ENCODE measurements at places on chromosomes 3 and 15.
A peak's percentile ranks its signal among the peaks of the same experiment; 100 is the strongest.

DNA sequence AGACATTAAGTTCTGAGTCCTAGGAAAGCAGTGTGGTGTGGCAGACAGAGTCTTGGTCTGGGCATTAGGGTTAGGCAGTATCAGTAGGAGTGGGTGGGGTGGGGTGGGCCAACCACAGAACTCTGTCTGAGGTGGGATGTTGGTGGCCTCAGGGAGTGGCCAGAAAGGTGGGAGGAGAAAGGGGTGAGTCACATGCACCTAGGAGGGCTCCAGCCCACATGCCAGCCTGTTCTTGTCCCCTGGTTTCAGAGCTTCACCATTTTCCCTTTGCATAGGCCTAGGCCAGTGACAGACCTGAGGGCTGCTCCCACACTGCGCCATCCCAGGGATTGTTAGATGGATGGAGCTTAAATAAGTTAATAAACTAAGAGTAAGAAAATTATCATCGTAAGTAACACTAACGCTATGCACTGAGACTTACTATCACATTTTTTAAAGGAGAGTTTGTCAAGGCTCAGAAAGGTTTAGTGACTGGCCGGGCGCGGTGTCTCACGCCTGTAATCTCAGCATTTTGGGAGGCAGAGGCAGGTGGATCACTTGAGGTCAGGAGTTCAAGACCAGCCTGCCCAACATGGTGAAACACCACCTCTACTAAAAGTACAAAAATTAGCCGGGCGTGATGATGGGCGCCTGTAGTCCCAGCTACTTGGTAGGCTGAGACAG is 33.8 kb downstream of the DNASE1L3 start:
- DNase-seq = no peak

- DNase-seq = no peak
Observed at GRCh38 chr3:159252772-159253384, 451.0 kb downstream of the MFSD1 start.

GRCh38 chr3:133927540-133928066 is 31.9 kb upstream of the RAB6B start:
- DNase-seq = peak; percentile 78

- DNase-seq = no peak
Observed at GRCh38 chr3:187188931-187189330, 8.4 kb upstream of the RTP1 start.

GRCh38 chr3:33315826-33316225 is 38.6 kb downstream of the FBXL2 start:
- DNase-seq = no peak

GRCh38 chr3:44476181-44476611 is 1.3 kb downstream of the ZNF445 start:
- no peak for DNase-seq

GRCh38 chr15:67405208-67406191 is 115.4 kb upstream of the C15orf61 start:
- DNase-seq = no peak

- no peak for DNase-seq
Observed at GRCh38 chr3:15050405-15051092, 14.6 kb downstream of the MRPS25 start.

GRCh38 chr15:36584511-36584910 is 5.1 kb downstream of the CDIN1 start:
- DNase-seq = no peak

DNA sequence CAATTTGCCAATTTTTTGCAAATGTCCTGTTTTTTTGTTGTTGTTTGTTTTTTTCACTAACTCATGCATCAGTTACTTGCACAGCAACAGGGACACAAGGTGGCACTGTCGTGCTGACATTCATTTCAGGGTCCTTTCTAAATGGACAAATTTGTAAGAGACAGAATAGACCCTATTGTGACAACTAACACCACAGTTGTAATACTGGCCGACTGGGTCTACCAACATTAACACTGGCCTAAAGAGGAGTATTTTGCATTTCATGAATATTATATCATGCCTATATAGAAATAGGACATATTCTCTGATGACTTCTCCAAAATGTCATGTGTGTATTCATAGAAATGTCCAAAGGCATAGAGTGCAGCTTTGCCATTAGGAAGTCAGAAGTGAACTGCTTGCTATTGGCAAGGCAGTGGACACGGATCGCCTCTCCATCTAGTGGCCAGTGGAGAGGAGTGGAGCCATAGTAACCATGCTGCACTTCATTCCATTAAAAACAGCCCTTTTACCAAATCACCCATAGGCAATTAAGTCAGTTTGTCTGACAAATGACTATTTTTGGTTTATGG is 54.8 kb downstream of the ZBTB20 start:
- DNase-seq = peak; percentile 10

GRCh38 chr3:10245081-10245712 is 3.1 kb upstream of the TATDN2 start:
- DNase-seq = no peak

GRCh38 chr3:187812496-187812895 is 67.2 kb upstream of the BCL6 start:
- DNase-seq = no peak

DNA sequence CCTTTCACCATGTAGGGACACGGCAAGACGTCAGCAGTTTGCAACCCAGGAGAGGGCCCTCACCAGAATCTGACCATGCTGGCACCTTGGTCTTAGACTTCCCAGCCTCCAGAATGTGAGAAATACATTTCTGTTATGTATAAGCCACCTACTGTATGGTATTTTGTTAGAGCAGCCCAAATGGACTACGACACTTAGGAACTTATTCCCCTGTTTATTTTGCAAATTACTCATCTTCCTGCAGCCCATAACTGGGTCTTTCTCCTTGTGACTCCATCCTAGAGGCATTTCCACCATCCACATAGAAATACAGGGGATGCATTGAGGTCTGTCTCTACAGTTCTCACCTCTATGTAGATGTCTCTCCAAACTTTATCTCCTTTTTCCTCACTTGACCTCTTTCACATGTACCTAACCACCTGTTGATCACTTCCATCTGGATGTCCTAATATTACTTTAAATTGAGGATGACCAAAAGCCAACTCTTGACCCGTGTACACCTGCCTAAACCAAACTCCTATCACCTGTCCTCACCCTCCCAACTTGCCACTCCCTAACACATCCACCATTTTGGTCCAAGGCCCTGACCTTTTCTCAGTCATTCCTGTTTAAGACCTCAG is 406.0 kb upstream of the WNT5A start:
- DNase-seq = no peak

- no peak for DNase-seq
Observed at GRCh38 chr3:193716150-193716549, 123.1 kb downstream of the OPA1 start.

- DNase-seq = no peak
Observed at GRCh38 chr15:38626443-38627050, 61.9 kb upstream of the RASGRP1 start.

GRCh38 chr3:39376959-39377634 is 6.1 kb upstream of the SLC25A38 start:
- no peak for DNase-seq

DNA sequence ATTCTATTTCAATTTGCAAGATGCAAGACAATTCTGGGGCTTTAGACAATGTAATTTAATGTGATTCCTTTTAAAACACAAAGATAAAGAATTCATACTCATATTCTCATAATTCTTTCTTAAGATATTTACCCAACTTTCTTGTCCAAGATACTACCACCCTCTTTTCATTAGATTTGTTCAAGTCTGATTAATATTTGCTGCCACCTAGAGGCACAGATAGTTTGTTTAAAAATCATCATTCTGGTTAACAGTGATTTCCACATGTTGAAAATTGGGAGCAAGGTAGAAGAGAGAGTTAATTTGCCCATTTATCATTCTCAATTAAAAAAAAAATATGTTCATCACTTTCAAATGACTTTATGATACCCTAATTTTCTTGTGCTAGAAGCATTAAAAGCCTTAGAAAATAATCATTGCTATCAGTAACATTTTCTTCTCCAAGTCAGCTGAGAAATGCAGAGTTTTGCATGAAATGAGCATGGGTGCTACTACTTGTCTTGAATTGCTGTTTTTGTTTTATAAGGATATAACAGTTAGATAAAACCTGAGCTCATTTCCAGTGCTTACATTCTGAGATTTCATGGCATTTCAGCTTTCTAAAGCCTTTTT is 11.6 kb downstream of the TAMM41 start:
- peak; percentile 2 for DNase-seq

- DNase-seq = no peak
Observed at GRCh38 chr15:81653259-81653658, 279.2 kb upstream of the TMC3 start.

- DNase-seq = no peak
Observed at GRCh38 chr3:126378341-126378751, 16.4 kb upstream of the CFAP100 start.

- DNase-seq = no peak
Observed at GRCh38 chr15:82047453-82048400, 1.9 kb upstream of the MEX3B start.

GRCh38 chr15:72135719-72136118 is 17.5 kb downstream of the SENP8 start:
- no peak for DNase-seq

DNA sequence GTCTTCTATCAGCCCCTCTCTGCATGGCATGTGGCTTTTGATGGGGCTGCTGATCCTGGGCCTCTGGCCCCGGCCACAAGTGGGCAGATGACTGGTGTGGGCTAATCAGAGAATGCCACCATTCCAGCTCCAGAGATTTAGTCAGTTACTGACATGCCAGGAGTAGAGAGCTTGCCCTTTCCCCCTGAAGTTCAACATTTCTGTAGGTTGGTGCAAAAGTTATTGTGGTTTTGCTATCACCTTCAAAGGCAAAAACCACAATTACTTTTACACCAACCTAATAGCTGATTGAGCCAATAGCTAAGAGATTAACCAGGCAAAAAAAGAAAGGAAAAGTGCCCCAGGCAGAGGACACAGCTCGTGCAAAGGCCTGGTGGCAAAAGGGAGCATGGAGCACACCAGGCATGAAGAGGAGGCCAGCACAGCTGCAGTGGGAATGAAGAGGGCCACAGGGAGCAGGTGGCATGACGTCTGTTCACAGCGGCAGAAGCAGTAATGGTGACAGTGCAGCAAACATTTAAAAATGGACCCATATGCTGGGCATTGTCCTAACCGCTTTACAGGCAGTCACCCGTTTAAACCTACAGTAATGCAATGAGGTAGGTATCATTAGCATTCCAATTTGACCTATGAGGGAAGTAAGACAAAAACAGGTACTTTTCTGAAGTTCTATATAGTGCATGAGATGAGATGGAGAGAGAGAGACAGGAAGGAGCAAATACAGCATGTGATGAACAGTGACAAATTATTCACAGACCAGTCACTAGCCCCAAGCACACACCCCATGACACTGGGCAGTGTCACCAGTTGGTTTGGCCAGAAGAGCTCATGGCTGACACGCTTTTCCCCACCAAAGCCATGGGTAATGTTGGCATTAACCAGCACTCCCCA is 373.0 kb upstream of the PROK2 start:
- DNase-seq = no peak

DNA sequence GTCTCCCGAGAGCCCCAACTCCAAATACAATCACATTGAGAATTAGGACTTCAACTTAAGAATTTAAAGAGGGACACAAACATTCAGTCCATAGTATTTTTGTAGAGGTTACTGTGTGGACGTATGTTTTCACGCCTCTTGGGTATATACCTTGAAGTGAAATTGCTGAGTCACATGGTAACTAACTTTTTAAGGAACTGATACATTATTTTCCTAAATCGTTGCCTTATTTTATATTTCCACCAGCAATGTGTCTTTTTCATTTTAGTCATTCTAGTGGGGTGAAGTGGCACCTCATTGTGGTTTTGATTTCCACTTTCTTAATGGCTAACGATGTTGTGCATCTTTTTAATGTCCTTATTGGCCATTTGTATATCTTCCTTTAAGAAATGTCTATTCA is 11.8 kb downstream of the PARP15 start:
- no peak for DNase-seq

GRCh38 chr3:54988838-54989630 is 61.2 kb upstream of the LRTM1 start:
- DNase-seq = no peak

DNA sequence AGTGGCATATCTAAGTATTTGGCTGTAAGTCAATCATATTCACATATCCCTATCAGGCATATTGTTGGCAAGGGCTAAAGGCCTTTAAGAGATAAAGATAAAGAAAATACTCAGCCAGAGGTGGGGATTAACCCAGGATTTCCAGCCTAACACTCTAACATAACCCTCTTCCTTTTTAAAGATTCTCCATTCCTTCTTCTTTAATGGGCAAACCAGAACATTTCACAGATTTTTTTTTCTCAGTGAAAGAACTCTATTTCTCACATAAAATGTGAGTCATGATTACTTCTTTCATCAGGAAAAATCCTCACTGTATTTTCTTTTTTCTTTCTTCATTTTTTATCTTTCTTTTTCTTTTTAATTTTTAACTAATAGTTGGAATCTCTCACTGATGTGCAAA is 200.4 kb downstream of the NR1D2 start:
- no peak for DNase-seq

GRCh38 chr3:7421065-7421464 is 560.1 kb downstream of the GRM7 start:
- no peak for DNase-seq

- no peak for DNase-seq
Observed at GRCh38 chr15:83436513-83437158, 10.5 kb upstream of the SH3GL3 start.

- no peak for DNase-seq
Observed at GRCh38 chr15:90478846-90479481, 50.8 kb upstream of the CRTC3 start.

- no peak for DNase-seq
Observed at GRCh38 chr3:48576647-48577046, 13.1 kb upstream of the UCN2 start.

GRCh38 chr3:161409069-161409468 is 37.8 kb upstream of the SPTSSB start:
- peak; percentile 10 for DNase-seq

DNA sequence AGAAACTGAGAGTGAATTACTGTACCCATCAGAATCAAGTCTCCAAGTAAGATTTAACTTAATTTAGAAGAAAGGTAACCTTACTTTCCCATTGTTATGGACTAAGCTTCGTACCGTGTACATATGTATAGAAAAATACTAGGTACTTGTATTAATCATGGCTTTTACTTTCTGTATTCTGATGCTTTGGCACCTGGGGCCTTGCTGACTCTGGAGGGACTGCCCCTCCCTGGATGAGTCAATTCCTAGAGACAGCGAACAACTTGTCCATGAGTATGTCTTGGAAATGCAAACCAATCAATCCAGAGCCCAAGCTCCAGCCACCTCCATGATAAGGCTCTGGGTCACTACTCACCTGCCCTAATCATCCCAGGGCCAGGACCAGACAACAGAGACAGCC is 50.0 kb upstream of the DGKG start:
- no peak for DNase-seq

GRCh38 chr15:23003736-23004135 is 23.6 kb upstream of the CYFIP1 start:
- DNase-seq = no peak

- DNase-seq = no peak
Observed at GRCh38 chr3:36729204-36730056, 34.9 kb downstream of the DCLK3 start.

DNA sequence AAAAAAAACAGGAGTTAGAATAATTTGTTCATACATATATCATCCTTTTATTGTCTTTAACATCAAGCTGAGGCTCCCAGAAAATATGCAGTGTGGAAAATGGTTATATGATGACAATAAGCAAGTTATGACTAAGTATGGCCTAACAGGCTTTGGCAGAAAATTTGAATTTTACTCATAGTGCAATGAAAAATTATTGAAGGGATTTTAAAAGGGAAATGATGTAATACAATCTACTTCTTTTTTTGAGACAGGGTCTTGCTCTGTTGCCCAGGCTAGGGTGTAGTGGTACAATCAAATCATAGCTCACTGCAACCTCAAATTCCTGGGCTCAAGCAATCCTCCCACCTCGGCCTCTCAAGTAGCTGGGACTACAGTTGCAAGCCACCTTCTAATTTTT is 78.7 kb downstream of the FAIM start:
- DNase-seq = no peak

All from stimulated activated naive CD4-positive, alpha-beta T cell (primary cell).